ENCODE measurements at places on chromosomes 12 and 14.

GRCh38 chr12:104994336-104994735 is 8.2 kb downstream of the NOPCHAP1 start:
- DNase-seq = no peak

GRCh38 chr14:90379106-90379505 is 17.7 kb upstream of the CALM1 start:
- DNase-seq = no peak

GRCh38 chr12:54371328-54372112 is 7.2 kb upstream of the GPR84 start:
- no peak for DNase-seq

DNA sequence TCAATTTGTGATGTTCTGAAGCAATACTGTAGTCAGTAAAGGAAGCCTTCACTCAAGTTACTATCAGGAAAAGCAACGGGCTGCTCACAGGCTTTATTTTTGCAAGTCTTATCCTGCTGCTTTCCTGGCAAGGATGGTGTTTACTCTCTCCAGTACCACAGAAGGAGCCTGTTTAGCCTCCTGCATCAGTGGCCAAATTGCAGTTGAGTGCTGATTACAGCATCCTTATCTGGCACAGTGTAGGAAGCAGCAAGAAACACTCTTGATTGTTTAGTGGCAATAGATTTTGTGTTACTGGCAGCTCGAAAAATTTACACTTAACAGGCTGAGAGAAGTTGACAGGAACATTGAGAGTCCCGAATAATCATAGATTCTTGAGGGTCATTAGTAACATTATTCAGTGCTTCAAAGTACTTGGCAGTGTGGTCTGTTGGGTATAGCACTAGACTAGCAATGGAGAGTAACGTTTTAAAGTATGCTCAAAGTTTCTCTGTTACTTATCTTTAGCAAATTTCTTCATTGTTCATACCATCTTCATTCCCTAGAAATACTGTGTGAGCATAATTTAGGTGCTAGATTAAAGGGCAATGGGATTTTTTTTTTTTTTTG is 11.7 kb downstream of the TULP3 start:
- no peak for DNase-seq

GRCh38 chr14:104253223-104253822 is 114.9 kb downstream of the KIF26A start:
- no peak for DNase-seq

DNA sequence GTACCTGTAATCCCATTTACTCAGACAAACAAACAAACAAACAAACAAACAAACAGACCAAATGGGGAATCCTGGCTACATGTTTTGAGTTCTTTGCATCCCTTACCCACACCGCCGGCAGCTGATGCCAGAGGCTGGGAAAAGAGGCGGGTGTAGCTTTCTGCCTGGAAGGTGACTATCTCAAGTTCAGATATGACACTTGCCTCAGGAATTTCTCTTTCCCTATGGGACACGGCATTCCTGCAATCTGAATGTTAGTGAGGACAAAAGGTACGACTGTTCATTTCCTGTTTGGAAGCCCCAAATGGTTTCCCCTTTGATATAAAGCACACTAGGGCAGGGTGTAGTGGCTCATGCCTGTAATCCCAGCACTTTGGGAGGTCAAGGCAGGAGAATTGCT is 2.9 kb downstream of the MYL2 start:
- peak; percentile 75 for DNase-seq

DNA sequence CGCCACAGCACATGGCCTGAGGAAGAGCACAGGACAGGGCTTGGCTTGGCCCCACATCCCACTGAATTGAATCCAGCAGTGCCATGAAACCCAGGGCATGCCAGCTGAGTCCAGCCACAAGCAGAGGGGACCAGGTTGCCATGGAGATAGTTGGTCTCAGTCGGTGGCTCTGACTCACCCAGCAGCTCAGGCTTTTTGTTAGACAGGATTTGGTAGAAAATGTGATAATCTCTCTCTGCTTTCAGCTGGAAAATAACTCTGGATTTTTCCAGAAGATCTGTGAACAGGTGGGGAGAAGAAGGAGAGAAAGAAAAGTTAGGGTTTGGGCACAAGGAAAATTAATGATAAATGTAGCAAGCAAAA is 4.8 kb downstream of the MYH7 start:
- DNase-seq = no peak

- no peak for DNase-seq
Measured at GRCh38 chr12:89927226-89927698, 218.6 kb upstream of the ATP2B1 start.

- DNase-seq = no peak
Measured at GRCh38 chr14:73887694-73888459, 1.2 kb downstream of the ZNF410 start.

- DNase-seq = no peak
Measured at GRCh38 chr14:69090187-69090789, 62.6 kb downstream of the DCAF5 start.

DNA sequence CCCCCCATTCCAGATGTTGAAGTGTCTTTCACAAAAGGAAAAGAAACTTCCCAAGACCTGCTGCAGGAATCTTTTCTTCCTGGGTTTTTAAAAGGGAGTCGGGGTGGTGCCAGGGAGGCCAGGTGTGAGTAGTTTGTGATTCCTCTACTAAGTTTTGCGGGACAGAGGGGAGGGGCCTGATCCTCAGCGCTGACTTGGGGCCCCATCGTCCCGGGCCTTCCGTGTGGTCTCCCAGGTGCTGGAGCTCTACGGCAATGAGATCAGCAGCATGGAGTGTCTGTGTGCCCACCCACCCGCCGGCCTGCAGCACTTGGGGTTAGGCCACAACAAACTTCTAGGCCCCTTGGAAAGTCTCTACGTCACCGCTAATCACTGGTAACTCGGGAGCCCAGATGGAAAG is 4.5 kb downstream of the LRRC43 start:
- DNase-seq = no peak

- peak; percentile 20 for DNase-seq
Measured at GRCh38 chr14:96151242-96151641, 53.4 kb upstream of the BDKRB2 start.

GRCh38 chr14:75430526-75430925 is 2.7 kb downstream of the JDP2 start:
- no peak for DNase-seq

- DNase-seq = no peak
Measured at GRCh38 chr12:26214121-26214520, 18.7 kb downstream of the SSPN start.

GRCh38 chr12:57106021-57106708 is 5.0 kb downstream of the STAT6 start:
- DNase-seq = no peak

GRCh38 chr12:110093631-110094311 is 30.4 kb upstream of the IFT81 start:
- no peak for DNase-seq

DNA sequence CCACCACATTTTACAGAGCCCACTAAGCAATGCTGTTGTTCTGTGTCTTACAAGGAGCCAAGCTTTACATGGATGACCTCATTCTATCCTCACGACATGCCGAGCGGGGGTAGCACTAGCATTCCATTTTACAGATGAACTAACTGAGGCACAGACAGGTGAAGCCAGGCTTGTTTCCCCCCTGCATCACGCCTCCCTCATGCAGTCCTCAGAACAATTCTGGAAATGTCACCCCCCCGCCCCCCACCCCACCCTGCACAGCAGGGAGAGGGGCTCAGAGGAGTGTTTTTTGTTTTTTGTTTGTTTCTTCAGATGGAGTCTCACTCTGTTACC is 1.5 kb downstream of the SLC8B1 start:
- no peak for DNase-seq

DNA sequence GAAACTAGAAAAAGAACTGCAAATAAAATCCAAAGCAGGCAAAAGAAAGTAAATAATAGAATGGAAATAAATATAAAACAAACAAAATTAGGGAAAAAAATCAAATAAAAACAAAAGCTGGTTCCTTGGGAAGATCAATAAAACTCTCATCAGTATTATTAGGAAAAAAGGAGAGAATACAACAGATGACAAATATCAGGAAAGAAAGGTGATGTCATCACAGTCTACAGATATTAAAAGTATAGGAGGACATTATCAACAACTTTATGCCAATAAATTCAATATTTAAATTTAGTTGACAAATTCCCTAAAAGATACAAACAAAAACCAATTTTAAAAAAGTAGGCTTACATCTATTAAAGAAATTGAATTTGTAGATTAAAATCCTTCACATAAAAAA is 107.4 kb upstream of the FOXN3 start:
- no peak for DNase-seq

GRCh38 chr14:91336093-91336450 is 81.5 kb downstream of the CCDC88C start:
- no peak for DNase-seq

- DNase-seq = no peak
Measured at GRCh38 chr14:106844608-106845285, 1318.4 kb downstream of the TMEM121 start.

DNA sequence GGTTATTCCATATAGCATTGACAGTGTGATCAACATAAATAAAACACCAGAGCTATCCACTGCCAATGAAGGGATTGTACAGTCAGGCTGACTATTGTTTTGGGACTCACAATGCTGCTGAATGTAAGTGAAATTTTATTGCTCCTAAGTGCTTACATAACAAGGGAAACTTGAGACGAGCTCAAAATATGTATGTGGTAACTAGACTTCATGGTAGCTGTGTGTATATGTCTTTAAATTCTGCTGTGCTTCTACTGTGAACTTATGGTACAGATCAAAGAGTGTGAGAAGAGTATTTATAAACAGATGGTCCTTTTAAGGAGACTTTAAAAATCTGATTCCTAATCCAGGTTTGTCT is 6.9 kb downstream of the FLRT2 start:
- no peak for DNase-seq

GRCh38 chr12:40226705-40227104 is 1.9 kb downstream of the LRRK2 start:
- no peak for DNase-seq

GRCh38 chr12:50099302-50100008 is 4.4 kb upstream of the GPD1 start:
- no peak for DNase-seq

GRCh38 chr14:56952766-56953473 is 142.6 kb upstream of the OTX2 start:
- DNase-seq = no peak

- no peak for DNase-seq
Measured at GRCh38 chr14:25350021-25350420, 300.1 kb upstream of the STXBP6 start.

DNA sequence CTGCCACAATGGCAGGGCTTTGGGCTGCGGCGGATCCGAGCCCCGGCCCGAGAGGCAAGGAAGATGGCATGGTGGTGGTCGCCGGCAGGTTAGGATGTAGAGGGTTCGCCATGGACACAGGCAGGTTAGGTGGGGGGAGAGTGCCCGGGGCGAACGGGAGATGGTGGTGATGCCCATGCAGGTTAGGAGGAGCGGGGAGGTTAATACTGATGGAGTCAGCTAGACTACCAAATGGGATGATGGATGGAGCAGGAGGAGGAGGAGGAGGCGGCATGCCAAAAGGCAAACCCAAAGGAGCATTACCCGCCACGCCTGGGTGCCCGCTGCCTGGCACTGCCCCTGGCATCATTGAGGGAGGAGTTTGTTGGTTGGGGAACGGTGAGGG is 6.2 kb downstream of the MYL6 start:
- DNase-seq = no peak

GRCh38 chr12:79590751-79591150 is 100.0 kb downstream of the PAWR start:
- no peak for DNase-seq

- no peak for DNase-seq
Measured at GRCh38 chr14:103730490-103731035, 15.0 kb downstream of the ZFYVE21 start.

DNA sequence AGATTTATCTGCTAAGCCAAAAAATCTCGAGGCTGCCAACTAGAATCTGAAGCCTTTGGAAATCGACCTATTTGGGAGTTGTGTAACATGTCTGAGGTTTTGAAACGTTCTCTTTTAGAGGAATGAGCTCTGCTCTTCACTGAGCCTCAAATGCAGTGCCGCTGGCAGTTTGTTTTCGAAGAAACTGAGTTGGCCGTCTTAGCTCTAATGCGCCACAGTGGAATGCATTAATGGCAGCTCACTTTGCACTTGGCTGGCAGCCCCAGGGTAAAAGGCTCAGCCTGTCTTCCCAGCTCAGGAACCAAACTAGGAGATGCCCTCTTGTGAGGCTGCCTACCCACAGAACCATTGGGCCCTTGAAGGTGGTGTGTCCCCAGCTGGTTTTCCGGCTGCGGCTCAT is 53.8 kb downstream of the SFSWAP start:
- no peak for DNase-seq

GRCh38 chr12:95336387-95337067 is 118.9 kb downstream of the VEZT start:
- DNase-seq = peak; percentile 72

- no peak for DNase-seq
Measured at GRCh38 chr12:71439362-71439612, 311 bp upstream of the LGR5 start.

DNA sequence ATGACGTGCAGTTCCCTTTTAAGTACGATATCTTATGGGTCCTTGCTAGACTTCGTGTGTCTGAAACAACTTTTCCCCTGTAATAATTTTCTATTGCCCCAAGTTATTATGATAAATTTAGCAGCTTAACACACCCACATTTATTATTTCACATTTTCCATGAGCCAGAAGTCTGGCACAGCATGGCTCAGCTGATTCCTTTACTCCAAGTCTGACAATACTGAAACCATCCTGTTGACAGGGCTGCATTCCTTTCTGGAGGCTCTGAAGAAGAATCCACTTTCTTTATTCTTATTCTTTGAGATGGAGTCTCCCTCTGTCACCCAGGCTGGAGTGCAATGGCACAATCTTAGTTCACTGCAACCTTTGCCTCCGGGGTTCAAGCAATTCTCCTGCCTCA is 80.9 kb downstream of the DENND5B start:
- no peak for DNase-seq

GRCh38 chr14:104504172-104504735 is 75.3 kb upstream of the C14orf180 start:
- no peak for DNase-seq

DNA sequence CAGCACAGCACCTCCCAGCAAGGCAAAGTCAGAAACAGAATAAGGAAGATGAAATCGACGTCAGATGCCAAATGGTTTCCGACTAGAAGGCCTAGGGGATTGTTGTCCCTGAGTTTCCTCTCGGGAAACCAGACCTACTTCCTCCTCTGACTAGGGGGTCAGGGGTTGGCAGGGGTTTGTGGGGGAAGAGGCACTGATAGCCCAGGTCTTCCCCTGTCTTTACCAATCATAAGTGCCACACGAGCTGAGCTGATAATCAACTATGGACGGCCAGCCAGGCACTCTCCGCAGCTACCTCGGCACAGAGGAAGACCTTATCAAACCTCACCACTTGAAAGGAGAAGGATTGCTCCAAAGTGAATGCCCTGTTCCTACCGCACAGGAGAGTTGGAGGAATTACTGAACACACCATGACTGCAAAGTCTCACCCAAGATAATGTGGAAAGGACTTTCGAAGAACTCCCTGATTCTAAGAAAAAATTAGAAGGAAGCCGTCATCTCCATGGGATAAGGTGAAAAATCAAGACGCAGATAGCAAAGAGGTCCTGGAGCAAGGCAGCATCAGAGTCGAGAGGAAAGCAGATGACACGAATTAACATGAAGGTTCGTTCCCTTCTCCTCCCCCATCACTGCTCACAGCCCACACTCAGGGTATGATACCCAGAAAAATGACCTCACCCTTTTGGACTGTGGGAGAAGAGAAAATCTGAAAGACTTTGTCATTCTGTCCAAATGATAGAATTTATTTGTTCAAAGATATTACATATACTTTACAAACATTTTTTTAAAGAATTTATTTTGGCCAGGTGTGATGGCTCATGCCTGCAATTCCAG is 77.7 kb upstream of the MED13L start:
- no peak for DNase-seq

GRCh38 chr12:28292699-28293098 is 102.4 kb downstream of the CCDC91 start:
- DNase-seq = no peak
